ENCODE measurements at places on chromosomes 1 and 21.

- no peak for DNase-seq
Measured at GRCh38 chr1:232393010-232393409, 236.9 kb downstream of the SIPA1L2 start.

- no peak for DNase-seq
Measured at GRCh38 chr1:91189096-91189495, 167.3 kb upstream of the ZNF644 start.

GRCh38 chr1:206923009-206923960 is 1.5 kb upstream of the FCMR start:
- DNase-seq: peak; percentile 86

GRCh38 chr1:109433322-109433721 is 7.1 kb upstream of the PSMA5 start:
- DNase-seq: no peak

DNA sequence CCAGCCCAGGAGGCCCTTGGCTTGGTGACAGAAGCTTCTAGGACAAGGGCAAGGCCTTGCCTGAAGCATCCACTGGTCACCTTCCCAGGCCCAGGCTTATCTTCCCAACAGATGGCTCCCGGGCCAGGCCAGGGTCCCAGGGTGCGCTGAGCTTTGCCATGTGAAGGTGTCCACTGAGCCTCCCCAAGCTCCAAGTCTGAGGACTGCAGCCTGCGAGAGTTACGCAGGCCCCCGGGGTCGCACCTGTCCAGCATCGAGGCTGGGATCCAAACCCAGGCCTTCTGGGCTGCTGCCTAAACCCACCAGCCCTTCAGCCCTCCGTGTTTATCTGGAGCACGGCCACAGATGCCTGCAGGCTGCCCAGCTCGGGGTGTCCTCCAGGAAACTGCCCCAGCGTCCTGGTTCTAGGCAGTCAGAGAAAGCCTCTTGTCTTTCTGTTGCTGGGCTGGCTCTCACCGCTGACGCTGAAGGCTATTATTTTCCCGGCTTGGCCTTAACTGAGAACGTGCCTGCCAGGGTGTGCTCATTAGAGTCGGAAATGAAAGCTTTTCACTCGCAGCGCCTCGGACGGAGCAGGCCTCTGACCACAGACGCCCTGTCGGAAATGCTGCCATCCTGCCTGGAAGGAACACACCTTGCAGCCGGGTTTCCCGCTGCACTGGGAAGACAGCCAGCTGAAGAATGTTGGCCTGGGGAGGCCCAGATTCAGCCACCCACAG is 71.4 kb downstream of the MEGF6 start:
- no peak for DNase-seq

All from natural killer cell (primary cell).